ENCODE measurements at places on chromosomes 11 and 22.

GRCh38 chr22:19385221-19385906 is 46.2 kb downstream of the HIRA start:
- DNase-seq: no peak

GRCh38 chr11:123202155-123203151 is 7.4 kb upstream of the CLMP start:
- DNase-seq: no peak

DNA sequence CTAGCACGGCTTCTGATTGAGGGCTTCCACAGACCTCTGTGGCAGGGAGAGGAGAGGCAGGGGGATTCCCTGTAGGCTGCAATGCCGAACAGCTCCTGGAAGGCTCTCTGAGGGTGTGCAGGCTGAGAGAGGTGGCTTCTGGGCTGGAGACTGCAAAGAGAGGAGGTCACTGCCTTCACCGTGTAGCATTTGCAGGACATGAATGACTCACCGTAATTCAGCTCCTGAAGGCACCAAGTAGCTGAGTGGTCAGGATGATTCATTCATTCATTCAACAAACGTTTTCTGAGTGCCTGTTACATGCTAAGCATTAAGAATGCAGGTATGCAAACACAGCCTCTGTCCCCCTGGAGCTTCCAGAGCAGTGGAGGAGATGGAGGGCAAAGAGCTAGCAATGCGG is 18.0 kb upstream of the EIF3D start:
- DNase-seq: no peak

- no peak for DNase-seq
These were observed 76.8 kb upstream of the SHANK2 start for GRCh38 chr11:71329165-71329510.

DNA sequence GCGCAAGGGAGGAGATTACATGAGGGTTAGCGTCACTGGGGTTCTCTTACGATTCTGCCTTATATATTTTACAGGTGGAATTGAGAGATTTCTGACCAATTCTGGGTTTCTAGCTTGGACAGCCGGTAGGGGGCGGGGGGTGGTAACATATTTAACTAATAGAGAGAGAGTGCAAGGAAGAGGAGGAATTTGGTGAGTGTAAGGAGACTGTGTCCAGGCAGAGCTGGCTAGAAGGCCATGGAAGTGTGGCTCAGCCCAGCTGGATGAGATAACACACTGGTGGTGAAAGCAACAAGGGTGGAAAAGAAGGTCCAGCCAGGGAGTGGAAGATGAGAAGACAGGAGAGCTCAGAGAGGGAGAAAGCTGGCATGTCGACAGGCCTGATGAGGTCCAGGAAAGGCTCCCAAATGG is 56.5 kb downstream of the ST3GAL4 start:
- DNase-seq: no peak

DNA sequence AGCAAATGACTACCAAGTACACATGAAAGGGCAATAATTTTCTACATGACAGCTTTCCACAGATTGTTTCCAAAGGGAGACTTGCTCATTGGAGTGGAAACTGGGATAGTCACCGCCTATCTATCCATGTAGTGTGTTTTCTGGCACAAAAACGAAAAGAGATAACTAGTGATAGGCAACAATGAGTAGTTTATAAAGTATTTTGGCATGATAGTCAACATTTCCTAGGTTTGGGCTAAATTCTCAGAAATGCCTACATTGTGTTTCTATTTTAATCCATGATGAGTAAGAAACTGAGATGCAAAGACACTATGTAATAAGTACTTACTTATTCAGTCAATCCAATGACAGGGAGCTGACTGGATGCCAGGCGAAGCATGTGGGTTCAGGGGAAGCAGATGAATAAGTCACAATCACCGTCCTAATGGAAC is 1129.1 kb downstream of the DLG2 start:
- DNase-seq: no peak

DNA sequence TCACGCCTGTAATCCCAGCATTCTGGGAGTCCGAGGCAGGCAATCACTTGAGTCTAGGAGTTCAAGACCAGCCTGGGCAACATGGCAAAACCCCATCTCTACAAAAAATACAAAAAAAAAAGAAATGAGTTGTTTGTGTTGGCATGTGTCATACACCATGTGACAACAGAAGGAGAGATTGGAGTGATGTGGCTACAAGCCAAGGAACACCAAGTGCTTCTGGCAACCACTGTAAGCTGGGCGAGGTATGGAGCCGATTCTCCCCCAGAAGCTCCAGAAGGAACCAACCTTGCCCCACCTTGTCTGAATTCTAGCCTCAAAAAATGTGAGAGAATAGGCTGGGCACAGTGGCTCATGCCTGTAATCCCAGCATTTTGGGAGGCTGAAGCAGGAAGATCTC is 39.1 kb upstream of the SLC35C1 start:
- DNase-seq: no peak

GRCh38 chr11:19441752-19442553 is 201.2 kb upstream of the E2F8 start:
- DNase-seq: no peak

DNA sequence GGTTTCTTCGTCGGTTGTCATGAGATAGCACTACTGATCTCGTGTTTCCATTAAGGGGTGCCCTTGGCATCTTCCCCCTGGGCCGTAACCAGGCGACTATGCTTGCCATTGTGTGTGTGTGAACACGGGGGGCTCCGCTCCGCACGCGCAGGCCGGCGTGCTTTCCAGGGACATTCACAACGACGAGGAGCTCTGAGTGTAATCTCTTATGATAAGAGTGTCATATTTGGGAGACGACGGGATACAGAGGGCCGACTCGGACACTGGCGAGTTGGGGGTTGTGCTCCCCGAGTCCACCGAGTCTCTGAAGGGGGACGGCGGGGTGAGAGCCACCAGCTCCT is 170.9 kb upstream of the CTSC start:
- DNase-seq: no peak

- no peak for DNase-seq
These were observed 186.5 kb downstream of the HIPK3 start for GRCh38 chr11:33443684-33444083.

DNA sequence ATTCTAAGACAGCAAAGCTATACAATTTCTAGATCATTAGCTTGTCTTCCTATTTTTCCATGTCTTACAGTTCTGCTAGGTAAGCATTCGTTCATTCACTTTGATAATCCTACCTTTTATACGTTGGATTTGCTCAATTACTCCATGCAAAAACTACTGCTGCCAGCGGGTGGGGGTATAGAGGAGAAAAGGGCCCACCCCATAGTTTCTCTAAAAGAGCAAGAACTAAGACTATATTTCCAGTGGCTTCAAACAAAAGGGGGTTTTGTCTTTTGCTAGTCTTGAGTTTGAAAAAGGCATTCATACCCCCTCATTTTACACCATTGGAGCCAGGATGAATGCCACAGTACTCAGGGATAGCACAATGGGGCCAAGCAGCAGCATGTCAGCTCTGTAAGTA is 155.7 kb downstream of the WT1 start:
- no peak for DNase-seq

- no peak for DNase-seq
These were observed 157.8 kb downstream of the CACNA1I start for GRCh38 chr22:39728236-39728860.

Measured in activated T-helper 1 cell treated with Interleukin-2 at 50 U/mL for 16 hours (primary cell).